DND-41 (cell line): ENCODE measurements at places on chromosomes 7 and 10.
A peak's percentile ranks its signal among the peaks of the same experiment; 100 is the strongest.

DNA sequence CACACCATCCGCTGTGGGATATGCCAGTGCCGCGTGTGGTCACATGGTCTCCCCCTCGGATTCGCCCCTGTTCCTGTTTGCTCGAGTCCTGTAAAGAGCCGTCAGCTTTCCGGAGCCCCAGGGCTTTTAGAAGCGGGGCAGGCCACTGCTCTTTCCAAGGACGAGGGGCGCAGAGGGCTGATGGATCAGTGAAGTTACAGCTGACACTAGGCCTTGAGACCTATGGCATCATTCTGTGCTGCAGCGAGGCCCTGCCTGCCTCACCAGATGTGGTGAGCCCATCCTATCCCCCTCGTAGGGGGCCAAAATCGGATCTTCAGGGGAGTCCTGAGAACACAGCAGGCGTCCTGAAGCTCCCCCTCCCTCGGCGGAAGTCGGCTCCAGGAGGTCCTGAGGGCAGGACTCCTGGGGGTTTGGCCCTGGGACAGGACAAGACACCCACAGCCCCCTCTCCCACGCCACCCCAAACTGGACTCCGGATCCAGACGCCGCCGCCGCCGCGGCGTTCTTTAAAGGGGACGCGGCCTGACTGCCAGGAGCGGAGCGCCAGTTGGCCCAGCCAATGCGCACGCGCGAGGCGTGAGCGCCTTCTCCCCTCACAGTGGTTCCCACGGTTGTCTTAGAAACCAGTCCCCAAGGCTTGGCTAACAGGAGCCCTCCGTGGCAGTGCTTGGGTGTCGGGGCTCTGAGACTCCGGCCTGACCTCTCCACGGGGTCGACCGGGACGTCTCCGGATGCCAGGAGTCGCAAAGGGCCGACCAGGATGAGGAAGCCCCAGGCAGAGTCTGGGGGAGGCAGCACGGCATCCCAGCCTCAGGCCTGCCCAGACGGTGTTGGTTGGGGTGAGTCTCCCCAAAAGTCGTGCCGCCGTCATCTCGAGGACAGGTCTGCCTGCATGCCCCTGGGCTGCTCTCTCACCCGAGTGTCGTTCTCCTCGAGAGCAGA lies 371.7 kb downstream of the ZNF716 start:
- no peaks in the 10 kb centered on the region for H3K36me3 ChIP-seq
- no peak overlapping the region for H3K4me3 ChIP-seq
- H3K27me3 ChIP-seq = no peaks in the 10 kb centered on the region
- DNase-seq = no peak
- H3K4me1 ChIP-seq = no peaks in the 10 kb centered on the region
- no peak overlapping the region for H3K27ac ChIP-seq

DNA sequence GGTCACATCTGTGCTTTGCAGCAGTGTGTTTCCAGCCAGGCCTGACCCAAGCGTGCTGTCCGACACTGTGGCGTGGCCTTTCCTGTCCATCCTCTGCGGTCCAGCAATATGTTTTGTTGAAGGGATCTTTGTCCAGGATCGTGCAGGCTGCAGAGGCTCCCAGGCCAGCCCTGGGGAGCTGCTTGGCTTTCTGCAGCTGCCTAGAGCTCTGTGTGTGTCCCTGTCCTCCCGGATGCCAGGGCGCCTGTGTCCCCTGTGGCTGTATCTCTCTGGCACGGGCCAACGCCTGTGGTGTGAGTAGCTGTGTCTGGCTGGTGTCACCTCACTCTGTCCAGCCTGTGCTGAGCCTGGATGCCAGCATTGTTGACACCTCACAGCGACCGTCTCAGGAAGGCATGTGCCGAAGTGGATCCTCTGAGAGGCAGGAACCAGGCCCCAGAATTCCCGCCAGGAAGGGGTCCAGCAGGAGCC lies 94.5 kb downstream of the INPP5A start:
- no peaks in the 10 kb centered on the region for H3K27me3 ChIP-seq
- DNase-seq = no peak
- H3K4me1 ChIP-seq = 0 out of 2 replicates have a peak, but pooled peaks cover under 1% of the 10 kb centered on the region
- no peak overlapping the region for H3K27ac ChIP-seq

DNA sequence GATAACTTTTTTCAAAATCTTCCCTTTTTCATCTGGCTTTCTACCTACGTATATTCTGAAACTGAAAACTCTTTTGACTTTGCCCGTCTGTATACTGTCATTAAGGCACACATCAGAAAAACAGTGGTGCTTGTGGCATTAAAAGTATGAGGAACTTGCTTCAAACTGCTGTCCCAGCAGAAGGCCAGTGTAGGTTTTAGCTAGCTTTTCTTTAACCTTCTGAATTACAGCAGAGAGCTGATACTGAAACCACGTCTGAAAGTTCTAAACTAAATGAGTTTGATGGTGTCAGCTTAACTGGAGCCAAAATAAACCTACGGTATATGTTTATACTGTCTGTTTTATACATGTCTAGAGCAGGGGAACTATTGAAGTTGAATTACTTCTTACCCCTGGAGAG lies 283.4 kb downstream of the TFEC start:
- H3K4me3 ChIP-seq = no peak overlapping the region
- H3K36me3 ChIP-seq = no peaks in the 10 kb centered on the region
- DNase-seq = no peak

DNA sequence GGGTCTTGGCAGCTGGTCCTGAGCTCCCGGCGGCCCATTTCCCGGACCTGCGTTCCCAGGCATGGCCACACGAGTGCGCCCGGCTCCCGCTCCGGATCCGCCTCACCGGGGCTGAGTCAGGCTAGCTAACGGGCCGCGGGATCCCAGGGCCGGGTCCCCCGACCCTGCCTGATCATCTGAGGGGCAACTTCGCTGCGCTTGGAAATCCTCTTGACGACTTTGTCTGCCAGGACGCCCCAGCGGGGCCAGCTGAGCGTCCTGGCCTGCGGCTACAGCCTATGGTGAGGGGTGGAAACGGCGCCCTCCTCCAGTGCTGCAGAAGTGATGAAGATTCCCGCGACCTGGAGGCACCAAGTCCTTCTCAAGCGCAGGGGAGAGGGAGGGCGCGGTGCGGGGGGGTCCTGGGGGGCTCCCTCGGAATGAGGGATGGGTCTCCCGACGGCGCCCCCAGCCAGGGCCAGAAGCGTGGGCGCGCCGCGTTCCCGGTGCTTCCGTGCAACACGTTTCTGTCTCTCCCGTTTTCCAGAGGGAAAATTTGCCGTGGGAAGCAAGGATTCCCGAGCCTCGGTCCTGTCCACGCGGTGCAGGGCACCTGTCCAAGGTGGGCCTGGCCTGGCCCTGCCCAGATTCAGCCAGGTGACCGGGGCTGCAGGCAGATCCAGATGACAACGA lies 212.4 kb downstream of the CCSER2 start:
- no peaks in the 10 kb centered on the region for H3K36me3 ChIP-seq
- H3K4me3 ChIP-seq = no peak overlapping the region
- DNase-seq = peak; percentile 56

DNA sequence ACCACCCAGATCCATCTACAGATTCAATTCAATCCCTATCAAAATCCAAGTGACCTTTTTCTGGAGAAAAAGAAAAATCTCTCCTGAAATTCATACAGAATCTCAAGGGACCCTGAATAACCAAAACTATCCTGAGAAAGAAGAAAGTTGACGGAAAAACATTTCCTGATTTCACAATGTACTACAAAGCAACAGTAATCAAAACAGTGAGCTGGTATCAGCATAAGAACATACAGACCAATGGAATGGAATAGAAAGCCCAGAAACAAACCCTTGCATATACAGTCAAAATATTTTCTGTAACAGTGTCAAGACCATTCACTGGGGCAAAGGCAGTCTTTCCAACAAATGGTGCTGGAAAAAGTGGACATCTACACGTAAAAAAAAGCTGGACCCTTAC lies 89.9 kb downstream of the JMJD1C start:
- no peaks in the 10 kb centered on the region for H3K27me3 ChIP-seq
- H3K27ac ChIP-seq = no peak overlapping the region
- peaks cover 14% of the 10 kb centered on the region; the same call in 1 of the 2 replicates for H3K36me3 ChIP-seq
- no peak for DNase-seq
- no peaks in the 10 kb centered on the region for H3K4me1 ChIP-seq

GRCh38 chr10:113991091-113991860 lies 52.4 kb upstream of the ADRB1 start:
- H3K4me1 ChIP-seq = no peaks in the 10 kb centered on the region
- H3K27me3 ChIP-seq = peaks cover 10% of the 10 kb centered on the region
- H3K27ac ChIP-seq = no peak overlapping the region
- DNase-seq = peak; percentile 18
- H3K4me3 ChIP-seq = no peak overlapping the region
- H3K36me3 ChIP-seq = no peaks in the 10 kb centered on the region

GRCh38 chr7:129076886-129077285 lies 22.0 kb upstream of the TNPO3 start:
- no peak for DNase-seq
- no peaks in the 10 kb centered on the region for H3K36me3 ChIP-seq

GRCh38 chr7:132154248-132154647 lies 422.0 kb downstream of the PLXNA4 start:
- no peaks in the 10 kb centered on the region for H3K4me1 ChIP-seq
- no peak for DNase-seq
- H3K27me3 ChIP-seq = peaks cover 12% of the 10 kb centered on the region
- H3K36me3 ChIP-seq = no peaks in the 10 kb centered on the region
- H3K27ac ChIP-seq = no peak overlapping the region

GRCh38 chr10:30431435-30431911 lies 2.5 kb upstream of the MAP3K8 start:
- peaks cover 35% of the 10 kb centered on the region for H3K4me1 ChIP-seq
- H3K36me3 ChIP-seq = no peaks in the 10 kb centered on the region
- H3K27ac ChIP-seq = no peak overlapping the region
- no peak overlapping the region for H3K4me3 ChIP-seq

DNA sequence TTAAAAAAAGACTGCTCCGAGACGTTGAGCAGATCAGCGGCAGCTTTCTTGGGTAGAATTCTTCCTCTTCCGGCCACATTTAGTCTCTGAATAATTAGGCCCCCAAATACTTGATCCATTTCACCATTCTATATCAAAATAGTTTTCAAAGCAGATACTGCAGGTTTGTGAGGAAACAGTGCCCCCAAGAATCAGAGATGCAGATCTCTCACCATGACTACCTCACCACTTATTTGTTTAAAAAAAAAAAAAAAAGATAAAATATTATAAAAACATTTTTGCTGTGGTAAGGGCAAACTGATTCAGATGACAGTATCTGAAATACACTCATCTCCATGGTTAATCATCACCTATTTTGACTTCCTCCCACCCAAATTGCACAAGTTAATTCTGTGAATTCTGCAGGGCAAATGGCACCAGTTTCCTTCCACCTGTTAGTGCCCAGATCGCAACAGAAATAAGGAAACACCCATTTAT lies 210.4 kb downstream of the FAM107B start:
- H3K4me1 ChIP-seq = no peaks in the 10 kb centered on the region
- DNase-seq = no peak
- no peak overlapping the region for H3K27ac ChIP-seq
- no peaks in the 10 kb centered on the region for H3K36me3 ChIP-seq

- H3K4me1 ChIP-seq = peaks cover 32% of the 10 kb centered on the region
- DNase-seq = no peak
- peaks cover 16% of the 10 kb centered on the region; the same call in 1 of the 2 replicates for H3K36me3 ChIP-seq
- no peaks in the 10 kb centered on the region for H3K27me3 ChIP-seq
- no peak overlapping the region for H3K4me3 ChIP-seq
- no peak overlapping the region for H3K27ac ChIP-seq
Measured at GRCh38 chr10:12193193-12193592, 2.5 kb downstream of the NUDT5 start.

- no peaks in the 10 kb centered on the region for H3K36me3 ChIP-seq
- H3K4me3 ChIP-seq = no peak overlapping the region
Measured at GRCh38 chr7:83691095-83691494, 42.2 kb upstream of the SEMA3E start.

DNA sequence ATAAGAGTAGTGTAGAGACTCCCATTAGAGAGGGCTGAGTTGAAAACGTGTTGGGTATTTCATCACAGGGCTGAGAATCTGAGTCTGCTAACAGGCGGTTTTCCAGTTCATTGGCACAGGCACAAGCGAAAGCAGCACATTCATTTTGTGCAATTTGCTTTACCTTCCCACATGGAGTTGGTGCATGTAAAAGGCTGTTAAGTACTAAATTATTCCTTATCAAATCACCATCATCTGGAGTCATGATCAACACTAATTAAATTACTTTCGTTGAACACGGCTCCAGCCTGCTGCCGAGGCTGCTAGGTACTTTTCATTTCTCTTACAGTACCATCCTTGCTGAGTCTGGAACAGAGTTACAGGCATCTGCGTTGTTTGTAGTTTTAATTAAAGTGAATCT lies 43.8 kb downstream of the ETV1 start:
- H3K36me3 ChIP-seq = no peaks in the 10 kb centered on the region
- no peaks in the 10 kb centered on the region for H3K27me3 ChIP-seq
- H3K4me1 ChIP-seq = peaks cover 21% of the 10 kb centered on the region
- no peak for DNase-seq

GRCh38 chr7:70788276-70788675 lies 343.7 kb upstream of the GALNT17 start:
- no peak for DNase-seq
- peaks cover 97% of the 10 kb centered on the region for H3K36me3 ChIP-seq
- no peaks in the 10 kb centered on the region for H3K27me3 ChIP-seq
- H3K27ac ChIP-seq = no peak overlapping the region

DNA sequence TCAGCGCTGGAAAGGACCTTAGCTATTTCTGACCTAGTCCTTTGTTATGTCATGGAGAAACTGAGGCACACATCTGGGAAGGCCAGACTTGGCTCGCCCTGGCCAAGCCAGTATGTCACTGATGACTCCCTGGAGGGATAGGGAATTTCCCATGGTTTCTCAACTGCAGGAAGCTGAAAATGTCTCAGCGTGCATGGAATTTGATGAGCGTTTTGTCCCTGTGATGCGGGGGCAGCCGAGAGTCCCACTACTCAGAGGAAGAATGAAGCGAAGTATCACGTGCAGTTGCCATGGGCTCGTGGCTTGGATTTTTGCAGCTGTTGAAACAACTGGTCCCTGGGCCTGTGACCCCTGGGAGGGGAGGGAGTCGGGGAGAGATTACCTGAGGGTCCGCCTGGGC lies 44.8 kb downstream of the CLIP2 start:
- H3K27ac ChIP-seq = no peak overlapping the region
- peaks cover 4% of the 10 kb centered on the region; the same call in 1 of the 2 replicates for H3K36me3 ChIP-seq
- peaks cover 13% of the 10 kb centered on the region for H3K4me1 ChIP-seq
- no peak for DNase-seq
- H3K27me3 ChIP-seq = no peaks in the 10 kb centered on the region
- no peak overlapping the region for H3K4me3 ChIP-seq

GRCh38 chr7:46292741-46293140 lies 371.7 kb upstream of the IGFBP3 start:
- no peaks in the 10 kb centered on the region for H3K36me3 ChIP-seq
- H3K4me1 ChIP-seq = no peaks in the 10 kb centered on the region
- H3K27ac ChIP-seq = no peak overlapping the region
- no peak overlapping the region for H3K4me3 ChIP-seq

DNA sequence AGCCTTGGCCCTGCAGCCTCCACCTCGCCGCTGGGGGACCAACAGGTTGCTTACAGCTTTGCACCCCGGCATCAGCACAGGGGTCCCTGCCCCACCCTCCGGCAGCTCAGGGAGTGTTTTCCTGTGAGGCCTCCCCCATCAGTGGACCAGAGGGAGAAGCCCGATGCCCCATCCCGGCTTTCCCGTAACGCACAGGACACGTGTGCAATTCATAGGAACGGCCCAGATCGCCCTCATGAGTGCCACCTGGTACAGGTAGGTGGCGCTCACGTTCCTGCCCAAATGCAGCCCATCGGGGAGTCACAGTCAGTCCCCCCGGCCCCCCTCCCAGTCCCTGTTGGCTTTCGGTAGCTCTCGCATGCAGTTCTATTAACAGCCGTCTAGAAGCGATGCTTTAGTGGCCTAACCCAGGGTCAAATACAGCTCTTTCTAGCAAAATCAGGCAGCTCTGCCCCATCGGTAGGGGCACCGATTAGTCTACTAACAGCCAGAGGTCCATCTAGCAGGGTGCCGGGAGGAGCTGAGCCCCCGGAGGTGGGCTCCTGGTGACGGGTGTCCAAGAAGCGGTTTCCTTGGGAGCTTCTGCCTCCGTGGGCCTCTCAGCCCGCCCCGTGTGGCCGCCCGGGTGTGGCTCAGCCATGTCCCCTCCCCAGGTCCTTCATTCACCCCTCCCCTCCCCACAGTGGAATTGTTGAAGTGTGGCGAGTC lies 48.4 kb upstream of the GTF2IRD1 start:
- H3K36me3 ChIP-seq = peaks cover 5% of the 10 kb centered on the region
- H3K27ac ChIP-seq = no peak overlapping the region
- no peaks in the 10 kb centered on the region for H3K4me1 ChIP-seq
